ENCODE measurements at places on chromosomes 12 and 14. TPM values are rescaled to one million over a fixed set of nuclear protein-coding genes. Genes with fewer than 3 reads are reported as not detected.

DNA sequence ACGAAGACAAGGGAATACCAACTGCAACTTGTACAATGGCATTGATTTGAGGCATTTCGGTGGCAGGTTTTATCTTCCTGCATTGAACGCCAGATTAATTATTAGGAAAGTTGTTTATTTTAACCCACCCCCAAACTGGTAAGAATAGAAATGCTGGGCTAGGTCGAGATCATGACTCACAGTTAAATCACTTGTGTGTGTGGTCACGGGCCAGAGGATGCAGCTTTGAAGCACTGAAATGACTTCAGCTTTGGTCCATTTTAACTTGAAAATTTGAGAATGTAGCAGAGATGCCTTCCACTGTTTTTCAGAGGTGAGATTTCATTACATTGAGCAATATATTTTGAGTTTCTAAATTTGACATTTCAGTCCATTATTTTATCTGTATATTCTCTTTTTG lies 23.6 kb upstream of the KCNH3 start:
- DNase-seq, result no peak

The PPFIA2 gene
- total RNA-seq, result 2.7 TPM

The CLEC1B gene
- total RNA-seq, result not detected

The PLEKHH1 gene
- 6.8 TPM for total RNA-seq

- no peak for DNase-seq
Observed at GRCh38 chr12:20601668-20602280, 93.4 kb upstream of the SLCO1C1 start.

DNA sequence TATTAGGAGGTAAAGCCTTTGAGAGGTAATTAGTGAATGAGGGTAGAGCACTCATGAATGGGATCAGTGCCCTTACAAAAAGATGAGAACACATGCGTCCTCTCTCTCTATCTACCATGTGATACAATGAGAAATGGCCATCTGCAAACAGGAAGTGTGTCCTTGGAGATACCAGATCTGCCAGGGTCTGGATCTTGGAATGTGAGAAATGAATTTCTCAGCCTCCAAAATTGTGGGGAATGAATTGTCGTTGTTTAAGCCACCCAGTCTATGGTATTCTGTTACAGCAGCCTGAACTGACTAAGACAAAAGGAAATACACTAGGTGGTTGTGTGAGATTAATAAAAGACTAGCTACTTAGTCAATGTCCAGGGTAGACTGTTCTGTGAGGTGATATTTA lies 366.6 kb downstream of the NELL2 start:
- no peak for DNase-seq

The TSPAN8 gene
- total RNA-seq, result 1.8 TPM

DNA sequence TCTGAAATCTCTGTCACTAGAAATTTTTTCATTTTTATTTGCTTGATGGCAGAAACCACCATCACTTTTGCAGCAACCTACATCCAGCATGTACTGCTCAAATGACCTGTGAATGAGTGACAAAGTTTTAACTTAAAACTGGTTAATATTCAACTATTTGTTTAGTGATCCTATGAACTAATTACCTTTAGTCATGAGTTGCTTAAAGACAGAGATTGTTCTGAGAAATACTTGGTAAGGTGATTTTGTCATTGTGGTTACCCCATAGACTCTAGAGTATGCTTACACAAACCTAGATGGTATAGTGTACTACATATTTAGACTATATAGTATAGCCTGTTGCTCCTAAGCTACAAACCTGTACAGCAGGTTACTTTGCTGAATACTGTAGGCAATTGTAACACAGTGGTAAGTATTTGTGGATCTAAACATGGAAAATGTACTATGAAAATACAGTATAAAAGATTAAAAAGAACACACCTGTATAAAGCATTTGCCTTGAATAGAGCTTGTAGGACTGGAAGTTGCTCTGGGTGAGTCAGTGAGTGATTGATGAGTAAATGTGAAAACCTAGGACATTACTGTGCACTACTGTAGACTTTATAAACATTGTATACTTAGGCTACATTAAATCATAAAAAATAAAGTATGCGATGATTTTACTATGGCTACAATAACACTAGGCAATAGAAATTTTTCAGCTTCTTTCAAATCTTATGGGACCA lies 256.6 kb upstream of the PPFIA2 start:
- DNase-seq, result no peak

DNA sequence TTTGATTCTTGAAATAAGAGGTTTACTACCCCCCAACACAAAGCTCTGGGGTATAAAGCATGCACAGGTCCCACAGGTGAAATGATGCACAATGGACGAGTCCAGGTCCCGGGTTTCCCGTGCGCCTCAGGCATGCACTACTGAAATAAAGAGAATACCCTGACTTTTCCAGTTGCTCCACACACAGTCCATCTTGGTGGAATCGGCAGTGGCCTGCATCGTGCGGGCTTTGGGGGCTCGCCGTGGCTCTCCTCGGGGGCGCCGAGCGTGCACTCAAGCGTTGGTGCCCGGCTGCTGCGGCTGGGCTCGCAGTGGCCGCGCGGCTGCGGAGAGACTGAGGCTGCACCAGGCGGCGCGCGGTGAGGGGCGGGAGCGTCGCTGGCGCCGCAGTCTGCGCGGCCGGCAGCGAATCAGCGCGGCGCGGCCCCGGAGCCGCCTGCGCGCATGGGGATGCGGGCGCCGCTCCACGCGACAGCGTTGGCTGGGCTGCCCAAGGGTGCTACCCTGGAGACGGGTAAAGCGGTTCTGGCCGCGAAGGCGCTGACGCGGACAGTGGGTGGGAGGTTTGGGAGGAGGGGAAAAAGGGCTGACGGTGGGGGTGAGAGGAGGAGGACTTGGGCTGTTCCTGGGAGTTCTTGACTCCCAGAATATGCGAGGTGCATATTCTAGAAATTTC lies 53.8 kb upstream of the CCDC175 start:
- no peak for DNase-seq

DNA sequence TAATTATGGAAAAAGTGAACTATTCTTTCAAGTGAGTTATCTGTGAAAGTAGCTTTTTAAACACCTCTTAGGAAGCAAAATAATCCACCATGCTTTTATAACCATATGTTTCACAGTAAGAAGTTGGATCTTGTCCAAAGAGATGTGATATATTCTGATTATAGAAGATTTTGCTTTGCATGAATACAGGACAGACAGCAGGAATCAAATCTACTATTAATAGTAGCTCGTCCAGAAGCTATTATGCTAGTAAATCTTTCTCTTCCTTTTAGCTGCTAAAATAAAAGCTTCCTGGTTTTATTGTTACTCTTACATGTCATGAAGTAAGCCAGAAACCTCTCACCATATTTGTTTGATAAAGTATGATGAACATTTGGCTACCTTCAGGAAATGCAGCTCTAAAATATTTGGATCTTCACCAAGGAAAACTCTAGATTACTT lies 257.0 kb downstream of the IPO8 start:
- DNase-seq, result no peak

The SDR9C7 gene
- total RNA-seq, result not detected

- DNase-seq, result no peak
Observed at GRCh38 chr12:125907351-125907750, 842.1 kb downstream of the AACS start.

The TMEM119 gene
- 13.0 TPM for total RNA-seq

DNA sequence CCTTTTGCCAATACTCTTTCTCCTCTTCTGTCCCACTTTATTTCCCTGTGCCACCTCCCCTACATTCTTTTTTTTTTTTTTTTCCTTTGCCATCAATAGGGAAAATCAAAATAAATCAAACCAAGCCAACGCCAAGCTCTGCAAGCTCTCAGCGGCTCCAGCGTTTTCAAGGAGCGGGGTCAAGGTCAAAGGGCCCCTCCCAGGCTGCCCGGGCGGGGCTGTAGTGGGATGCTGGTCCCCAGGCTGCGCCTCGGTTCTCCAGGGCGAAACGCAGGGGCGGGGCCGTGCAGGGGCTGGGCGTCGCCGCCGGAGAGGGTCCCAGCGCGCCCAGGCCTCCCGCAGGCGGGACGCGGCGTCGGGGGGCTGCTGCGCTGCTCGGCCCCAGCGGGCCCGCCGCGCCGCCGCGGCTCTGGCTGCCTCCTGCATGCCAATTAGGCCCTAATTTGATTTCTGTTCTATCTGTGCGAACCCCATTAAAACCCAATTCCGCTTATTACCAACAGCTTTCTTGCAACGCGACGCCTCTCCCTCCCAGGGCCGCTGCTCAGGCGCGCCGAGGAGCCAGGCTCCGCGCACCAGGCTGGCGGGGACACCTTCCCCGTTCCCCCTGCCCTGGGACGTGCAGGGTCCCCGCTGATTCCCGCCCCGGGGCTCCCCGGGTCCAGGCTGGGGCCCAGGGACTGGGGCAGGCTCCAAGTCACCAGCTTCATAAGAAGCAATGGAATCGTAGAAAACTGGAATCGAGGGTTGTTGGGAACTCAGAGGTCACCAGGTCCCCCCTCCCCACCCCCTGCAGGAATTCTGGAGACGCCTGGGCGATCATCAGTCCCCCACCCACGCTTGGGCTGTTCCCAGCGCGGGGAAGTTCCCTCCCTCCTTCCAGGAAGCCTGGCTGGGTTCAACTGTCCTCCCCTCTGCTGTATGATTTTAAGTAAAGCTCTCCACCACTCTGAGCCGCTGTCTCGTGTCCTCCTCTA lies 50.7 kb upstream of the MAP1LC3B2 start:
- DNase-seq, result no peak

The GPR137C gene
- 0.13 TPM for total RNA-seq

The FOXA1 gene
- total RNA-seq, result not detected

The FITM1 gene
- total RNA-seq, result 0.58 TPM

DNA sequence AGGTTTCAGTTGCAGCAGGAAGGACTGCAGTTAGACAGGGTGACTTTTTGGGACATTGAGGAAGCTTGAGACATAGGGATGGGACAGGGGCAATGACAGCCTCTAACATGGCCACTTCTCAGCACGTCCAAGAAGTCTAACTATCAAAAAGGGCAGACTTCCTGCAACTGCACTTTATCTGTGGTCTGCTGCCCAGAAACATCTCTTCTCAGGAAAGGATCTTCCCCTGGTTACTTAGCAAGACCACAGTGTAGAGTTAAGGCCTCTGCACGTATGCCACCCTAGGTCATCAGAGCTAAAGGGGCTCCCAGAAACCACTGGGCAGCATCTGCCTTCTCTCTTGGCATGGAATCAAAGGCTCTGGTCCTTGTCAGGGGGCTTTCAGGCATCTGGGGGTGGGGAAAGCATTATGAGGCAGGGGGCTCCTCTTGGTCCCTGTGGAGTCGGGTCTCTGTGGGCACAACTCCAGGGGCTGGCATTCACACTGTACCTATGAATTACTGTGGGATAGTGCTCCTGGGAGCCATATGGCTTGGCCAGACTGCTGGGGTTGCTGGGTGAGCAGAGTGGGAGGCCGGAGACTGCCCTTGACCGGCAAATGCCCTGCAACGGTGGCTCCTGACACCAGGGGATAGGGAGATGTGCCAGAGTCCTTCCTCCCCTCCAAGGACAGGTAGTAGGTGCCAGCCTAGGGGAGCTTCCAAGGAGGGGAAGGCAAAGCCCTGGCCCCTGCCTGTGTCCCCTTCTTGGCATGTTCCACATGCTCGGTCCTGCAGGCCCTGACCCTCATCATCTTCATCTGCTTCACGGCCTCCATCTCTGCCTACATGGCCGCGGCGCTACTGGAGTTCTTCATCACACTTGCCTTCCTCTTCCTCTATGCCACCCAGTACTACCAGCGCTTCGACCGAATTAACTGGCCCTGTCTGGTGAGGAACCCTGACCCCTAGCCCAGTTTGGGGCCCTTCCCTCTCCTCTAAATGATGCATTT lies 1.0 kb downstream of the CMTM5 start:
- DNase-seq, result no peak

The NAV3 gene
- total RNA-seq, result 16.6 TPM

The RBP5 gene
- total RNA-seq, result 1.1 TPM

DNA sequence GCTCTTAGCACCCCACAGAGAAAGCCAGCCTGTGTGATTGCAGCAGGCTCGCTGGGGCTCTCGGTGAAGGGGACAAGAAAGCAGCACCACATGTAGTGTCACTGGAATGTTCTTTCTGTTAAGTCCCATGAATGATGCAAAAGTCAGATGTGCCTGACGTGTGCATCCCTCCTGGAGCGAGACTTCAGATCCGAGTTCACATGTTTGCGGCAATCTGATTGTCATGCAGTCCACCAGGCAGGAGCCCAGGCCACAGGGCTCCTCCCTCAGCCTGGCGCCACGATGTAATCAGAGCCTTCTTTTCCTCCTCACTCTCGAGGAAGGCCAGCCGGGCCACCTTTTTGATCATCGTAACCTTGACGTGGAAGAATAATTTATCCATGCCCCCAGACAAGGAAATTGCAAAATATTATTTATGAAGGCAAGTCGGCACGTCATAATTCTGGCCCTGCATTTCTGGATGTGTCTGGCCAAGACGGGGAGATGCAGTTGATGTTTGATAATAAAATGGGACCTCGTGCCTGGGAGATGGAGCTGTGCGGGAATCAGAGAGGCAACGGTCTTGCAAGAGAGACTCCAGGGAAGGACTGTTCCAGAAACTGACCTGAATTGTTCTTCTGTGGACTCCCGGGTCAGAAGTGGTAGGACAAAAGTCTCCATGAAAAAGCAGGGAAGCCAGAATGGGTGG lies 214.6 kb downstream of the PHETA1 start:
- DNase-seq, result no peak

The C1RL gene
- total RNA-seq, result 68.8 TPM
